Peyer's patch (tissue), 4 donors: ENCODE measurements at places on chromosomes 2 and 18. TPM values are rescaled to one million over a fixed set of nuclear protein-coding genes. Genes with fewer than 3 reads are reported as not detected.
A peak's percentile ranks its signal among the peaks of the same experiment; 100 is the strongest.

GRCh38 chr2:1979569-1979968 lies 235.3 kb upstream of the PXDN start:
- no peak for DNase-seq

HAAO gene
- 96.9 TPM for total RNA-seq

ST6GAL2 gene
- not detected for total RNA-seq

MBD1 gene
- 103 TPM for total RNA-seq

DNA sequence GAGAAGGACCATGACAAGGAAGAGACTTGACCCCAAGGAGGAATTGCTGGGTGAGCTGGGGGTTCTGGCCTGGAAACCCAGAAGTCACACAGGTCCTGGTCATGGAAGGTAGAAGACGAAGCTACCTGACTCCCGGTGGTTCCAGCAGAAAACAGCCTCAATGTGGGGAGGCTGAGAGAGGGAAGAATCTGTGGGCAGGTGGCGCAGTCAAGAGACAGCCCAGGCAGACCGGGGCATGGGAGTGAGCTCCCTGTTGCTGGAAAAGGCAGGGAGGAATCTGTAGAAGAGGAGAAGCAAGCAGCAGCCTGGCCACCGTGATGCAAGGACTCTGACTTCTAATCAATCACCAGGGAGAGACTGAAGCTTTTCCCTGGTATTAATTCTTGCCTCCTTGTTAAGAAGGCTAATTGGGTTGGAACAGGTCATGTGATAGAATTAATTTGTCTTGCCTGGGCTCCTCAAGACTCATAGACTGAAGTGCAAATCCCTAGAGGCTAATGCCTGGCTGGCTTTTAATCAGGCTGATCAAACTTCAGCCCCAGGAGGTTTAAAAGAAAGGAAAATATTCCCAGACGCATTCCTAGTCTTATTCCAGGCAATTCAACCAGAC lies 30.1 kb downstream of the CNGA3 start:
- DNase-seq: no peak

- DNase-seq: no peak
Observed at GRCh38 chr2:128625963-128626759, 307.5 kb upstream of the HS6ST1 start.

DNA sequence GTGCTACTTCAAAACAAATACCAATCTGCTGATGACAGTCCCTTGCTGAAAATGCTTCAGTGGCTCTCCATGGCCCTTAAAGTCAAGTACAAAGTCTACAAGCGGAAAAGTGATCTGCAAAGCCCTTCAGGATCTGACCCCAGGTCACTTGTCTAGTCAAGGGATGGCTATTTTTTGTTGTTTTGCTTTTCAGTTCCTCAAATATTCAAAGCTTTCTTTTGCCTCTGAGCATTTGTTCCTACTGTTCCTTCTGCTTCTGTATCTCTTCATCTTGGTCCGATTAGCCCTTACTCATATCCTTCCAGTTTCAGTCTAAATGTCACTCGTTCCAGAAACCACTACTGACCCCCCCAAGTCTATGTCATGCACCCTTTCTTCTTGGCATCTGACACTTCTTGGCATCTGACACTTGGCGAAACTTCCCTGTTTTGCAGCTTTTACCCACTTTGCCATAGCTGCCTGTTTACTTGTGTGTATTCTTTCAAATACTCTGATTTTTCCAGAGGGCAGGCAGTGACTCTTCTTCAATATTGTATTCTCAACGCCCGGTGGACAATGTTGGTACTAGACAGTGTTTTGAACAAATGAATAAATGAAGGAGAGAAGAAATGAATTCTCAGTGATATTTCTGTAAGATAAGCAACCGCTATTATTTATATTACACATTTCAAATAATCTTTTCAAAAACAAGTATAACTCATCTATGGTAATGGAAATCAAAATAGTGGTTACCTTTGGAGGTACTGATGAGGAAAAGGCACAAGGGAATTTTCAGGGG lies 175.9 kb upstream of the FN1 start:
- no peak for DNase-seq

DNA sequence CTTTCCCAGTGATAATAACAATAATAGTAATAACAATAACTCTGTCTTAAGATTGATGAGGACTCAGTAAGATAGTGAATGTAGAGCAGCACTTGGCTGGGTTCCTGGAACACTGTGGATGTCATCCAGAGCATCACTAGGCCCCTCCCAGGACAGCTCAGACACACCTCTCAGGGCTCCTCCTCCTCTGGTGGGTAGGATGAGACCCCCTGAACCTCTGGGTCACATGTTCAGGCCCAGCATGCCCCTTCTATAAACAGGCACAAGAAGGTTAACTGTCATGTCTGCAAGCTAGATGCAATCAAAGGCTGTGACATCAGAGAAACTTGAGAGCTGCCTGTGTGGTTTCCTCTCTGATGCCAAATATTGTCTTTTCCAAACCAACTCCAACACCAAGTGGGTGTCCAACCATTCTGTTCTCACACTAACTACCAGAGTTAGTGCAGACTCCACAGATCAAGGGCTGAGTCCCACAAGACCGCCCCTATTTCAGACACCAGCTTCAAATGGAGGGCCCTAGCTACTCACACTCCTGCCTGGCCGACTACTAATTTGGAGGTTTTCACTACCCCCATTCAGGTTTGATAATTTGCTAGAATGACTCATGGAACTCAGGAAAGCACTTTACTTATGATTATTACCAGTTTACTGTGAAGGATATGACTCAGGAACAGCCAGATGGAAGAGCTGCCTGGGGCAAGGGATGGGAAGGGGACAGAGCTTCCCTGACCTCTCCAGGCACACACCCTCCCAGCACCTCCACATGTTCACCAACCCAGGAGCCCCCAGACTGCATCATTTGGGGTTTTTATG lies 46.4 kb upstream of the BZW1 start:
- DNase-seq: no peak

- DNase-seq: no peak
Observed at GRCh38 chr18:27372386-27372785, 187.3 kb upstream of the CHST9 start.

DNA sequence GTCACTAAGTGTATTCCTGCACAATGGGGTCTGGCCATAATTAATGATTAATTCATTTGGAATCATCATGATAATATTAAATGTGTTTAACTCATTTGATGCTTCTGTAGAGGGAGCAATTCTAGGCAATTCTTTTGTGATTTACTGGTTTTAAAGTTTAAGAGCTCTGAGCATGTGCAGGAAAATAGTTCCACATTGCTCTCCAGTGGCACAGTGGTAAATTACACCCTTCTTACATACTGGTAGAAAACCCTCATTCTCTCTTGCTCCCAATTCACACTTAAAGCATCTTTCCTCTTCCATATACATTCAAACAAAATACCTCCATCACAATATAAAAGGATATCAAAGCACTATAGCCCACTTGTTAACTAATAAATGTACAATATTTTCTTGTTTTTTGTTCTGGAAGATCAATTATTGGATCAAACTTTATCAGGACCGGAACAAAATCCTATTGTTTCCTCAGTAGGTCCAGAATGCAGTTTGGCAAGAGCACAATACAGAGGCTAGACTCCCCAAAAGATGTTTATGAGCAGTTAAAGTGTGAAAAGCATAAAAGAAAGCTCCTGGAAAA lies 844.3 kb downstream of the MBD2 start:
- DNase-seq: no peak

- no peak for DNase-seq
Observed at GRCh38 chr2:54586494-54586893, 130.4 kb downstream of the SPTBN1 start.

DNA sequence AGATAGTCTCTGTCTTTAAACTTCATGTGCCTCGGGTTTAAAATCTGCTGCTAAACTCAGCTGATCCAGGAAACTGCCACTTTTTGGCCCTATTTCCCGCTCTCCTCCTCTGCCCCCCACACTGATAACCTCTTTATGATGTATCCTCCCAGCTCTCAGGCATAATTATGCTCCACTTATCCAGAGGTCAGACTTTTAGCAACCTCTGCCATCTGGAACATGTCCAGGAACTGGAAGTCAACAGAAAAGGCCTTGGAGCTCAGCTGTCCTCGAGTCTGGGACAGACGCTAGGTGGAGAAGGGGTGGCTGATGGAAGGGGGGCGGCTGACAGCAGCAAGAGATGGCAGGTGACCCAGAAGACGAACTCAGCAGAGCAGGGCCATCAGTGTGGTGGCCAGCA lies 41.2 kb downstream of the ASAP2 start:
- no peak for DNase-seq

GRCh38 chr18:52395146-52395852 lies 55.3 kb downstream of the DCC start:
- no peak for DNase-seq

GRCh38 chr18:57603871-57604270 lies 17.4 kb upstream of the FECH start:
- no peak for DNase-seq

HMSD gene
- not detected for total RNA-seq

ANKRD36 gene
- total RNA-seq: 25.4 TPM

- no peak for DNase-seq
Observed at GRCh38 chr18:79739440-79739778, 58.3 kb upstream of the KCNG2 start.

- no peak for DNase-seq
Observed at GRCh38 chr2:215429424-215429823, 6.4 kb downstream of the FN1 start.

DNA sequence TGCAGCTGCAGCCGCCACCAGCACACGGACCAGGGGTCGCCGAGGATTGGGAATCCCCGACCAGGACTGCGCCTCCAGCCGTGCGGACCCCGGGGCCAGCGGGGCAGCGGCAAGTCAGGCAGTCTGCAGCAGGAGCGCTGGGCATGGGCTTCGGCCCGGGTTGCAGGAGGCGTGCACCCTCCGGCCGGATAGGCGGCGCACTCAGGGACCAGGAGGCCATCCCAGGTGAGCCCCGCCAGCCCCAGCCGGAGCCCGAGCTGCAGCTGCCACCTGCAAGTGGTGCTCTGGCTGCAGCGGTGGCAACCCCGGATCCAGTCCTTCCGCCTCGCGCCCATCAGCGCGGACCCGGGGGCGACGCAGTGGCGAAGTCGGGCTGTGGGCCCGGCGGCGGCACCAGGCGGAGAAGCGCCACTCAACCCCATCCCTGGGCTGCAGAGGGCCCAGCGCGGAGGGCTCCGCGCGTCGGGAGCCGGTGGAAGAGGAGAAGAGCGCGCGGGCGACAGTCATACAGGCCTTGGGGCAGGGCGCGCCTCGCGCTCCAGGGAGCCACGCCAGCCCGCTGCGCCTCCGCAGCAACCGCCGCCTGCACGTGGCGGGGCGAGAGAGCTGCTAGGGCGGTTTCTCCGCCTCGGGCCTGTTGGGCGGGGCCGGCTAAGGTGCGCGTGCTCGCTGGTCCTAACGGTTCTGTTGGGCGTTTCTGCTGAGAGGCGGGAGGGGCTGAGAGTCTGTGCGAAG lies 73.8 kb downstream of the RPIA start:
- peak; percentile 32 for DNase-seq

GRCh38 chr2:18272148-18272494 lies 288.3 kb downstream of the RDH14 start:
- DNase-seq: no peak

DNA sequence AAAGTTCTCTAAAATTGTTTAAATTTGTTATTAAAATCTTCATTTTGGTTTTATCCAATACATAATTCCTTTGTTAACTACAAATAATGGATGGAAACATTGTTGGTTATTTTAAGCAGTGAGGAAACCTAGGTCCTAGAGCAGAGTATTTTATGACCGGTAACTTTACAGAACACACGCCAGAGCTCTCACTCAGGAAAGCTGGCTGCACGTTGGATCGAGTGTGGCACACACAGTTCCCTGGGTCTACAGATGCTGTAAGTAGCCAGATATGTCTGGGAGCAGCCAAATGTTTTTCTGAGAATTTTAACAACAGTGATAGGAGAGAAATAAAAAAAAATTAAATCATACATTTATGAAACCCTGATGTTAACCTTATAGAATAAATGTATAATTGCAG lies 264.4 kb downstream of the ZNF407 start:
- no peak for DNase-seq

- DNase-seq: no peak
Observed at GRCh38 chr2:174259981-174260380, 11.6 kb upstream of the OLA1 start.

DNA sequence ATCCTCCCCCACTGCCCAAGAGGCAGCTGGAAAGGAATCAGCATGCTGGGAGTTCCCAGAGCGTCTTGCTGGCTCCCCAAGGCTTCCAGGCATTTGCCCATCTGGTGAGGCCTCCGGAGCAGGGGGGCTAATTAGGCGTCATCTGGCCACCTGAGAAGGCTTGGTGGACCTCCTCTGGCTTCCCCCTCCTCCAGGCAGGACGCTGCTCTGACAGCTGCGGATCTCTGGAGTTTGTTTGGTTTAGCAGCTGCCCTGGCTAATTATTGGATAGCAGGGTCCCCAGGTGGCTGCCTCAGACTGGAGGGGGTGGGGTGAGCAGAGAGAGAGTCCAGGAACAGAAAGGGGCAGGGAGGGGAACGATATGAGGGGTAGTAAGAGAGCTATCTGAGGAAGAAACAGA lies 425.2 kb upstream of the MEX3C start:
- no peak for DNase-seq

GRCh38 chr2:218329027-218329825 lies 27.4 kb upstream of the CATIP start:
- no peak for DNase-seq

- DNase-seq: no peak
Observed at GRCh38 chr2:81266106-81266505, 961.6 kb upstream of the LRRTM1 start.

- no peak for DNase-seq
Observed at GRCh38 chr18:52175406-52175805, 164.6 kb upstream of the DCC start.

GRCh38 chr2:148292431-148292830 lies 271.5 kb downstream of the MBD5 start:
- DNase-seq: no peak

DNA sequence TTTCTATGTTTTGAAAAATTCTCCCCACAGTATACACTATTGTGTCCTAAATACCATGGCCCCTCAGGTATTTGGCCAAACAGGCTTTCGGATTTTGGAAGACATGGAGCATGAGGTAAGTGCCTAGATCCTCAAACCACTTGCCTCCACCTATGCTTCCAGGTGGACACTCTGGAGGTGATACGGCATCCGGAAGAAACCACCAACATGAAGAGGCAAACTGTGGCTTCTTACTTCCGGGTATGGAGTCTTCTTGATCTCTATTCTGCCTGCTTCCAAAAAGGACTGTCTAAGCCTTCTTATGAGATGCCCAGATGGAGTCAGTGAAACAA lies 252.0 kb upstream of the SP5 start:
- no peak for DNase-seq

- no peak for DNase-seq
Observed at GRCh38 chr2:15181092-15181745, 379.9 kb downstream of the NBAS start.
